ENCODE measurements at places on chromosomes 4 and X.

- DNase-seq: no peak
Observed at GRCh38 chr4:176579226-176579625, 213.5 kb downstream of the VEGFC start.

DNA sequence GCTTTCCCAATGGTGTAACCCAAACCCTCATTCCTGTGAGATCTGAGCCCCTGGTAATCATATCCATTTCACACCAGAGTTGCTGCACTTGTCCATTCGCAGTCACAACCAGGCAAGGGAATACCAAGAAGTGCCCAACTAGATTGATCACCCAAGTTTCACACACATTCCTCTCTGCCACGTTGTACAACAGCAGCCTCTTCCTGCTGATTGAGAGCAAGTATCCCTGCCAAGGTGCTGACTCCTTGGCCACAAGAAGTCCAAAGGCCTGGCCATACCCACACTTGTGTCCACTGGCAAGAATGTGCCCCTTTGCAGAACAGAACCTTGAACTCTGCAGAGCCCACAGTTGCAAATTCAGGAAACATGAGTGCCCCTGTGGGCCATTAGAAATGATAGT is 6.5 kb upstream of the ACOT9 start:
- DNase-seq: no peak

DNA sequence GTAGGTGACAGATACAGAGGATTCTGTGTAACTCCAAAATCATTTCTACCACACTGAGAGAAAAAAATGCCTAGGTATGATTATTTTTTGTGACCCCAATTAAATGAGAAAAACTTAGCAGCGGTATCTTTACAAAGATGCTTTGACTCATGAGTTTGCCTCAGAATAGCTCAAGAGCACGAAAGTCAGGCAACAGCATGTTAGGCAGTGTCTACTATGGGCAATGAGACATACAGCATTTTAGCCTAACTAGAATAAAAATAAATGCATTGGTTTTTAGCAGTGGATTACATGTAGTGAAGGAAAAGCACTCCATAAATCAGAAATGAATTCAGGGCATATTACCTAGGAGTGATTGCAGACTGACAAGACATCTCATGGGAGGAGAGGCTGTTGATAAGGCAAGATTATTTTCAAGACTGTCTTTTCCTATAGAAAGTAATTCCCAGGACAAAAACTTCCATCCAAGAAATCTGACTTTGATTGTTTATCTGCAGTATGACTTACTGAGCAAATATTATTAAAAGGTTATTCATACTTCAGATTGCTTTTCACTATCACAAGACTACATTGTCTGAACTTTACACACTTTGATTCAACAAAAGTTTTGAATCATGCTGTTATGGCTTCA is 3.6 kb downstream of the ANXA10 start:
- DNase-seq: no peak

- no peak for DNase-seq
Observed at GRCh38 chrX:48761674-48762471, at the start of gene GLOD5. Gene GLOD5, plus strand, starts transcription at chrX:48761747. Its CDS starts 44 bp downstream, at chrX:48761791.

DNA sequence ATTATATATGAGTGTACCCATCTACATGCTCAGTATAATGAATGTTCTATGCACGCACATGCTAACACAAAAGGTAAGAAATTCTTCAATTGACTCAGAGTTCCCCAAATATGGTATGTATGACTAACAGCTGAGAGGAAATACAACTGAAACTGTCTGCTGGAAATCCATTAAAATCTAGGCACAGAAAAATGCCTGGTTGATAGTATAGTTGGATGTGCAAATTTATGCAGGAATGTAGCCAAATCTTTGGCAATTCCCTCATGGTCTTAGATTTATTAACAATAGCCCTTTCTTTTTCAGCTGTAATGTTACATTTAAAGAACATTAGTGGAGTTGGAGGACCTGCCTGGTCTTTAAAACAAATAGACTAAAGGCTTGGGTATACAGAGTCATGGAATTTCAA is 5.5 kb downstream of the CAMK2D start:
- no peak for DNase-seq

- DNase-seq: no peak
Observed at GRCh38 chrX:19557822-19558221, 42.5 kb upstream of the MAP3K15 start.

GRCh38 chrX:12977761-12978204 is 2.9 kb downstream of the TMSB4X start:
- no peak for DNase-seq

- no peak for DNase-seq
Observed at GRCh38 chr4:8891646-8892555, 20.3 kb upstream of the HMX1 start.

- no peak for DNase-seq
Observed at GRCh38 chrX:106510713-106511403, 100.9 kb upstream of the RADX start.

DNA sequence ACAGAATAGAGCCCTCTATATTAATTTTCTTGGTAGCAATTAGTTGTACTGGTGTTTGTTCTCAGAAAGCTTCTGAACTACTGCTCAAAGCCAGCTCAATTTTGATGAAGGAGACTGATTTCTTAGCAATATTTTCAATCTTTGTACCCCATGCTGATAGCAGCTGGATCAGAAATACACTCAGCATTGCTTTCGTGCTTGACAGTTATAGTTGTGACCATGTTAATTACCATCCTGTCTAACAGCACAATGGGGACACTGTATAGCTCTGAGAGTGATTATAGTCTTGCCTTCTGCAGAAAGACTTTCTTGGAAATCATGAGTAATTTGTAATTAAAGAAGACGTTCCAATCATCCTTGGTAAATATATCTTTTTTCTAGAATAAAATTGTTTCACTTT is 79.7 kb upstream of the GNPDA2 start:
- no peak for DNase-seq

DNA sequence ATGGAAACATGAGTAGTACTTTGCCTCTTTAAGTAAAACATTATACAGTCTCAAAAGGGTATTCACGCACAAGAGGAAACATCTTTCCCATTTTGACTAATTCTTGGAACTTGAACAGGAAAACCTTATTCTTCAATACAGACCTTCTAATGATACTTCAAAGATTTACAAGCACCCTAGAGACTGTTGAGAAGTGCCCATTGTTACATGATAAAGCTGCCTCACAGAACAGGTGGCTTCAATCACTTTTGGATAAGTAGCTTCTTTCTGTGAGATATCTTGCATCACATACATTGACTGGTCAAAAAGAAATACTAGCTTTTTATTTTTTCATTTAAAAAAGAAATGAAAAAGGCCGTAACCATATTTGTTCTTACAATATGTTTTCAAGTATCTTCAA is 219.4 kb downstream of the EPHA5 start:
- no peak for DNase-seq

- no peak for DNase-seq
Observed at GRCh38 chrX:154327038-154327820, 31.6 kb downstream of the TKTL1 start.

DNA sequence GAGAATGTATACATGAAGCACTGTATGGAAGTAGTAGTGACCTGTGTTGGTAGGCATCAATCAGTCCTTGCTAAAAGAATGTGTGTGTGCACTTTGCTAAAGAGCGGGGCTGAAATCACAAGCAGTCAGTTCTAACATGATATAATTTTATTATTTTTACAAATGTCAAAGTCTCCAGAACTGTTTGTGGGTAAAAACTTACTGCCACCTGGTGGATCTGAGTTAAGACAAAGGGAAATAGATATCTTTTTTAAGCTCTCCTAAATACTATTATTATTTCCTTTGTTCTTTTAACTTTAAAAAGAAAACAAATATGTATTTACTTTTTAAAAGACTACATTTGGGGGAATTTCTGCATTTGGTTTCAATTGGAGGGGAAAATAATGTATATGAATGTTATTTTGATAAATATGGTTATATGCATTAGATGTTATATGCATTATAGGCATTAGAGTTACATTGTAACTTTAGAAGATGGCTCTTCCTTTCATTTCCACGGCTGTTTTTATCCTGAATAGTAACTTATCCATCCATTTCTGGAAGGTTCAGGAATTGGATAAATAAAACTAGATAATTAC is 7.8 kb upstream of the CLOCK start:
- DNase-seq: no peak

DNA sequence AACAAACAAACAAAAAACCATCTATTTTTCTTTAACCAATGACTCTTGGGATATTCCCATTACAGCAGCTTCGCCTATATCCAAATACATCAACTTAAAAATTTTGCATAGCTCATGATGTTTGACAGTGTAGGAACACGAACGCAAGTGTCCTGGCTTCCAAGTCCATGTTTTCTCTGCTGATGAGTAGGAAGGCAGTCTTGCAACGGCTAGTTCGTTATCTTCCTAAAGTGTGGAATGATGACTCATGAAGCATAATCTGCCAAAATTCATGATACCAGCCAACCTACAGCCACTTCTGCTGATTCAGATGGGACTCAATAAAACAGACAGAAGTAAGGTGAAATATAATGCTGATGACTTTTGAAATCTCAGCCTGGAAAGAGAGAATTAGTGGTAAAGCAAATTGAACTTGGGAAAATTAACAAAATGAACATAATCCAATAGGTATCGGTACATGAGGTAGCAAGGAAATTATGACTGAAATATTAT is 6.4 kb upstream of the SEPTIN11 start:
- no peak for DNase-seq

DNA sequence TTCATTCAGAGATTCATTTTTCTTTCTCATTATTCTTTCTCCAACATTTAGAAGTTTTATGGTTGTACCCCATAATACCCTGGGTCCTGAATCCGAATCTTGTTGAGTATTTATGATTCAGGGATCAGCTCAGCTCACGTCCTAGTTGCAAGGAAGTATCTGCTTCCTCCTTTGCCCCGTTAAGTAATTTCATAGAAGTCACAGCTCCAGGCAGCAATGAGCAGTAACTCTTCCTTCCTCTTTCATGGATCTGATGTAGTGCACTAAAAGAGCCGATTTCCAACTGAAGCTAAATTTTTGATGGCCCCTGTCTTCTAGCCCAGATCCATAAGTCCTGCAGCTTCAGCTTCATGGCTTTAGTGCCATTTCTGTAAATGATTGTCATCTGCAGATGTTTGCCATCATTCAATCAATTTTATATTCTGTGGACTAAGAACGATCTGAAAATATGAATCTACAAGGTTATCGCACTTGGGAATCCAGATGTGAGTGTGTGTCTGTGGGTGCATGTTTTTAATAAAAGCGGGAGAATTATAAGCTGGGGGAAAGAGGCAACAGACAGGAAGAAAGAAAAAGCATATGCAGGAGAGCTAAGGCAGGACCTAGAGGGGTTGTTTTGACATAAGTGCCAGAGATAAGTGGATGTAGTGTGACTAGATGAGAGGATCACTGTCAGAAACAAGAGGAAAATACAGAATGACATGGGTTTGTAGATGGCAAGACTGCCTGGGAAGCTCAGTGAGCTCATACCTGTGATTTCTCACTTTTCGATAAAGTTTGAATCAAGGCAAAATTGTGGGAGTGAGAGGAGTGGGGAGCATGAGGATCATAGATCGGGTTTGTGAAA is 17.5 kb downstream of the VEGFD start:
- DNase-seq: no peak

DNA sequence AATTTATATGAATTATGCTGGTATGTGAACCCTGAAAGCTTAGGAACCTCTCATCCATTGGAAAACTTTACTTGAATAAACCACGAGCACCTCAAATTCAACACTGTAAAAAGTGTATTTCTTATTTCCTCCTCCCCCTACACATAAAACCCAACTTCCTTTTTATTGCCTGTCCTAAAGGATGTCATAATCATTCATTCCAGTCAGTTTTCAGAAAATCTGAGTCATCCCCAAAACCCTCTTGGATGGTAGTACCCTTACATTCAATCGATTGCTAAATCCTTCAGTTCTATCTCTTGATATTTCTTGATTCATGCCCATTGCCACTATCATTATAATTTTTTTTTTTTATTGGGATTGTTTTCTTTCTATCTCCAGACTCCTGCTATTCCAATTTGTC is 91.1 kb upstream of the ATP8A1 start:
- DNase-seq: no peak

DNA sequence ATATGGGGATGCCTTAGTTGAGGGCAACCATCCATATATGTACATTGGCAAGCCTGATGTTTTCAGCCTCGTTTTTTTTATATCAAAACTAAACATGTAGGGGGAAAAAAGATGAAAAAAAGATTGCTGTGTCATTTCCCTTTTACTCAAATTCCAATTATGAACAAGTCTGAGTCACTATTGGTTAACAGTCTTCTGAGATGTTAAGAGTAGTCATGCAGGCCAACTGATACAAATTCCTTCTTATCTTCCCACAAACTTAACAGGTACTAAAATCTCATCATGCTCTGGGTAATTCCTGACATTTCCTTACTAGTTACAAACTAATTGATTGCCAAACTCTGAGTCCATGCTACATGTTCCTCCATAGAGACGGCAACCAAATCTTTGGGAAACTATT is 222.1 kb downstream of the FRMPD4 start:
- DNase-seq: no peak

DNA sequence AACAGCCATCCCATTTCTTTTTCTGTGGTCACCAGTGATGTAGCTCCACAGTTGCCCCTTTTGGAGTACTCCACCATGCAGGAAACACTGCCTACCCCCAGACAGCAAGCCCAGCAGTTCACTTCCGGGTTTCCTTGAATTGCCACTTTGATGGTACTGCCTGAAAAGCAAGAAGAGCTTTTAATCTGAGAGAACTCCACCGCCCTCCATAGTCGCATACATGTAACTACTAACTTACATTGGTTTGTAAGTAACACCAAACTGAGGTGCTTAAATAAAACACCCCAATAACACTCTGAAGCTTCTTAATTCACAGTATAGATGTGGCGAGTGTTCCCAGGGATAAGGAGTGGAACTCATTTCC is 53.6 kb upstream of the HPSE start:
- DNase-seq: no peak

- no peak for DNase-seq
Observed at GRCh38 chrX:49106930-49107329, 16.6 kb downstream of the GPKOW start.

- DNase-seq: no peak
Observed at GRCh38 chrX:135295944-135296305, 13.4 kb upstream of the ETDC start.

GRCh38 chr4:38672074-38672396 is 8.0 kb downstream of the KLF3 start:
- DNase-seq: no peak

GRCh38 chr4:184662236-184662635 is 12.7 kb downstream of the PRIMPOL start:
- no peak for DNase-seq

GRCh38 chr4:39975488-39976089 is 2.1 kb downstream of the PDS5A start:
- DNase-seq: no peak

GRCh38 chr4:87511500-87511899 is 17.7 kb downstream of the SPARCL1 start:
- DNase-seq: no peak

DNA sequence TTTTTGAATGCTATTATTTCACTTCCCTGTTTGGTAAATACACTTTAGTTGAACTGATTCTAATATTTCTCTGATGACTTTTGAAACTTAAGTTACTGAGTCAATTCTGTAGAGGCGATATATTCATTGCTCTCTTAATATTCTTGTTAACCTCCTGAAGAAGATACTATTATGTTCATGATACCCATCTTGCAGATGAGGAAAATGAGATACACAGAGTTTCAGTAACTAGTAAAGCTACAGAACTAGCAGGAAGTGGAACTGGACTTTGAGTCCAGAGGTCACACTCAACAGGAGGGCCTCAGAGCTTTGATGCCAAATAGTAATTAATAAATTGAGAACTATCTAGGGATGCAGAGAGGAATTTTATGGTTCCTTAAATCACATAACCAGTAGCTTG is 70.0 kb downstream of the PCDH7 start:
- DNase-seq: no peak
